ENCODE measurements at places on chromosomes 2 and 18.

DNA sequence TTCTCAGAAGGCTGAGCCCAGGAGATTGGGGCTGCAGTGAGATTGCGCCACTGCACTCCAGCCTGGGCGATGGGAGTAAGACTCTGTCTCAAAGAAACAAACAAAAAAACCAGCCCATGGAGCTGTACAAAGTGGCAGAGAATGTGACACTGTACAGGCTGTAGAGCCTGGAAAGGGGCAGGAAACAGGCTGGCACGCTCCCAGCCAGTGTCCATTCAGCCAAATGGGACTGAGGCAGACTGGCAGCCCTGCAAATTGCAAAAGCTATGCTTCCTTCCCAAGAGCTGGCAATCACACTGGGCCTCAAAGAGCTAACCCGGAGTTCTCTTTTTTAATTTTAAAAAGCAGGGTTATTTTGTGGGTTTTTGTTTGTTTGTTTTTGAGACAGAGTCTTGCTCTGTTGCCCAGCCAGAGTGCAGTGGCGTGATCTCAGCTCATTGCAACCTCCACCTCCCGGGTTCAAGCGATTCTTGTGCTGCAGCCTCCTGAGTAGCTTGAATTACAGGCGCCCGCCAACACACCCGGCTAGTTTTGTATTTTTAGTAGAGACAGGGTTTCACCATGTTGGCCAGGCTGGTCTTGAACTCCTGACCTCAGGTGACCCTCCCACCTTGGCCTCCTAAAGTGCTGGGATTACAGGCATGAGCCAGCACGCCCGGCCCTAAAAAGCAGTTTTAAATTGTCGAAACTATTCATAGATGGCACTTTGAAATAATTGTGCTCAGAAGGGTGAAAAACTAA, 42.8 kb downstream of the SCRN3 start:
- DNase-seq, result no peak

DNA sequence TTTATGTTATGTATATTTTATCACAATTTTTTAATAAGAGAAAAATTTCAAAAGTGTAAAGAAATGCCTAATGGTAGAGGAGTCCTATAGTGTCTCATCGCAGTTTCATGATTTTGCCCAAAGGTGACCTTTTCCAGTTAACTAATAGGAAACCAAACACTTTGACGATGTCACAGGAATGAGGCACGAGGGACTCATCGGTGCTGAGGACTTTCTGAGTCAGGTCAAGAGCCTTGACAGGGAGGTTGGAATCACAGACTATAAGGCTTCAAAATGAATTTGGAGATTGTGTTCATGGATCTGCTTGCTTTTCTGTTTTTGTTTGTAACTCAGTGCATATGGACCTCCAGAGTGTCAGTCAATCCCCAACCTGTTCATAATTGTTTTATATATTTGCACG, 15.1 kb upstream of the RTTN start:
- DNase-seq, result no peak

DNA sequence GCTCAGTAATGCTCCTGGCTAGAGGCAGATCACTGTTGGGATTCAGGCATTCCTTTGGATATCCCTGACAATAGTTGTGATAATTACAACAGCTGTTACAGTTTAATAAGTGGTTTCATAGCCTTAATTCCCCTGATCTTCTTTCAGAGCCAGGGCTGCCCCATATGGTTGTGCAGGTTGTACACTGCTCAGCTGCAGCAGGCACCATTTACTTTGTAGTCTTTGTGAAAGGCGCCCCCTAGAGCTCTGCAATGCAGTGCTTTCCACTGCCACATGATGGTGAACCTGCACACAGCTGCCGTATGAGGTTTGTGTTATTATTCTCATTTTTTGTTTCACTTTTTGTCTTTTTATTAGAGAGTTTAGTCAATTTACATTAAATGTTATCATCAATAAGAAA, 239.1 kb downstream of the KCNS3 start:
- DNase-seq, result no peak

GRCh38 chr2:71898375-71898774, 249.3 kb downstream of the CYP26B1 start:
- DNase-seq, result no peak

GRCh38 chr2:37366773-37367172, 22.3 kb downstream of the QPCT start:
- no peak for DNase-seq

- DNase-seq, result no peak
These were observed 308.4 kb downstream of the XIRP2 start for GRCh38 chr2:167196461-167197252.

DNA sequence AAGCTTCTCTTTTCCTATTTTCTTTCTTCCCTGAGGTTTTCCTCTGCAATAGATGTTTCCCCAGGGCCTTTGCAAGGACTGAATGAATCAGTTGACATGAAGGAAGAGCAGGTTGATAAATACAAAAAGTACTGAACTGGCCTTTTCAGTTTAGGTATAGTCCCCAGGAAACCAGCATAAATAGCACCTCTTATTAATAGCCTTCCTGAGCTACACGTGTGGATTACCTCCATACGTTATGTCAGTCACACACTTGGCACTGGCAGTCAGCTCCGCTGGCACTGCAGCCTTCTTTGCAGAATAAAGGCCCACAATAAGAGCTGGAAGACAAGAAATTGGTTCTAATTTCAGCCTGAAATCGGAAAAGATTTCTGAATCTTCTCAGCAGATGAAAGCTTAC, 60.7 kb downstream of the KCTD18 start:
- no peak for DNase-seq
